Activated gamma-delta T cell (primary cell): ENCODE measurements at places on chromosomes 12 and 14.

- no peak for DNase-seq
Observed at GRCh38 chr12:18363321-18363720, 102.0 kb downstream of the PIK3C2G start.

- DNase-seq = no peak
Observed at GRCh38 chr14:51068268-51068667, 26.6 kb downstream of the TRIM9 start.

GRCh38 chr12:39033782-39034181, 128.4 kb upstream of the CPNE8 start:
- DNase-seq = no peak

DNA sequence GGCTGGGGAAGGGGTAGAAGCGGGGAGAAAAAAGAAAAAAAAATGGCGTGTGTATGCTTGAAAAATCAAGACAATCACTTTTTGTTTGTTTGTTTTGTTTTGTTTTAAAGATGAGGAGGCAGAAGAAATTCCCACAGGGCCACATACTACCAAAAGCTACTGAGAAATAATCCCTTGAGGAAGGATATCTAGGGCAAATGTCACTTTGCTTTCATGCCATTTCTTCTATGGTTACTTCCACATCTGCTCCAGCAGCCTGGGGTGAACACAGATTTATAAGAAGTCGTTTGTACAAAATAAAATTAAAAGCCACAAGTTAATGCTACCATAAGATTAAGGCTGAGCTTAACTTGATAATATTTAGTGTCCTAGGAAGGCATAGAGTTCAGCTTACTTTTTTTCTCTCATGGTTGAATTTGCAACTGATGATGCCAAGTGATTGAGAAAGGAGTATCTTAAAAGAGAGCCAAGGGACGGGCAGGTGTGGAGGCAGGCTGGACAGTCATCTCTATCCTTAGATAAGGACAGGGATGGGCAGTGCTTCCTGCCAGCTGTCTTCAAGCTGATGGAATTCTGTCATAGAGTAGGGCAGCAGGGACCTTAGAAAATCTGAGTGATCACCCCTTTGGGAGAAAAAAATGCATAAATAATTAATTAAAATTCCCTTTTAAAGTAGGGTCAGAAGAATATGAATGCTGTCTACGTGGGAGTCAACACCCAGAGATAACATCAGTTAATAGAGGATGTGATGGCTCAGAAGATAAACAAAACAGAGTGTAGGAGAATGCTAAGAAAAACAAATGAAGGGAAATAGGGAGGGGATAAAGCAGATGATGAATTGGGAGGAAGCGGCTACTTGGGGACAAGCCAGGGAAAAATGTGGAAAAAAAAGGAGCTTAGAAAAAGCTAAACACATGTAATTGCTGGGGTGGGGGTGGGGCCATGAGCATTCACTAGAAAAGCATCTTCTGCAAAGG, 57.1 kb downstream of the DYRK2 start:
- DNase-seq = no peak

DNA sequence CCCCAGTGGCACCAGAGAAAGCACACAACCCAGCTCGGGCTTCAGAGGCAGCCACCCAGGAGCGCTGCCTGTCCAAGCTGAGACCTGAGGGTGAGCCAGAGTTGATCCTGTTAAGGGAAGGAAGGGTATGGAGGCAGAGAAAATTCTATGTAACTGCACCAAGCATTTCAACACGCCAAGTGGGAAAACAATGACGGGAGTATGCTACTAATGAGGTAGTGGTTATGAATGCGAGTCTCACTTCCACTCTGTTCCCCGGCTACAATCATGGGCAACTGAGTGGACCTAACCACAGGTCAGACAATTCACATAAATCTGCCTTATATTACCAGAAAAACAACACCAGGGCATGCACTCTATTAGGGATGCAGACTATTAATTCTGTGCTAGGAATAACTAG, 9.9 kb downstream of the ATG14 start:
- DNase-seq = no peak
